Vagina (tissue), 2 donors: ENCODE measurements at places on chromosomes 12 and 14.

DNA sequence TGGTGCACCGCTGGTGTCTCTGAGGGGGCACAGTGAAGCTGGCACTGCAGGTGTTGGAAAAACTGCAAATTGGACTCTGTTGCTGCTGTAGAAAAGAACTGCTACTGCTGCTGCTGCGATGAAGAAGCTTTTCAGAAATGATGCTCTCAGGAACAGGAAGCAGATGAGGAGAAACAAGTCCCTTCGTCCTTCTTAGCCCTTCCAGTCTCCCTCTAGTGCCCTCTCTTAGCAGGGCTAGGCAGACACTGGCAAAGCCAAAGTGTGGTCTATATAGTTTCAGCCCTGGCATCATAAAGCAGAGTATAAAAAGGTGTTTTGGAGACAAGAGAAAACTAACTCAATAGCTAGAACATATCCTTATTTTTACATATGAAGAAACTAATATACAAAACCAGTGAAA, 174.5 kb downstream of the MYRFL start:
- no peak for DNase-seq
- no peak overlapping the region for H3K4me3 ChIP-seq
- no peaks in the 10 kb centered on the region for H3K27me3 ChIP-seq
- H3K4me1 ChIP-seq = peaks cover 18% of the 10 kb centered on the region
- H3K27ac ChIP-seq = no peak overlapping the region

- H3K4me3 ChIP-seq = no peak overlapping the region
- peaks cover 11% of the 10 kb centered on the region for H3K4me1 ChIP-seq
- no peaks in the 10 kb centered on the region for H3K36me3 ChIP-seq
- DNase-seq = no peak
- H3K27me3 ChIP-seq = no peaks in the 10 kb centered on the region
Measured at GRCh38 chr14:68466491-68466977, 326.3 kb downstream of the ZFP36L1 start.

DNA sequence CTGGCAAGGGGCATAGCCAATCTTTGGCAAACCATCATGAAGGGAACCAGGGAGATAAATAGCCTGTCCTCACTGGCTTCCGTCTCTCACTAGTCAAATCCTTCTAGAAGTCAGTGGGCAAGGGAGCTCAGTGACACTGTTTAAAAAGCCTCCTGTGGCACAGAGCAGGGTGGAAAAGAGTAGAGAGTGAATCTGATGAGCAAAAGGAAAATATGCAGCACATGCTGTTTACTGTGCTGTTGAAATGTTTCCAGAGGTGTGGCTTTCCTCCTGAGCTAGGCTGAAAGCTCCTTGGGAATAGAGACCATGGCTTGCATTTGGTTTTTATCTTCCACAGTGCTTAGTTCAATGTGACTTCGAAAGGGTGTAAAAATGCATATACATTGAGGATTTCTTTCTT, 7.7 kb upstream of the DYRK2 start:
- H3K27ac ChIP-seq = no peak overlapping the region
- H3K4me3 ChIP-seq = no peak overlapping the region
- DNase-seq = no peak
- H3K36me3 ChIP-seq = no peaks in the 10 kb centered on the region

DNA sequence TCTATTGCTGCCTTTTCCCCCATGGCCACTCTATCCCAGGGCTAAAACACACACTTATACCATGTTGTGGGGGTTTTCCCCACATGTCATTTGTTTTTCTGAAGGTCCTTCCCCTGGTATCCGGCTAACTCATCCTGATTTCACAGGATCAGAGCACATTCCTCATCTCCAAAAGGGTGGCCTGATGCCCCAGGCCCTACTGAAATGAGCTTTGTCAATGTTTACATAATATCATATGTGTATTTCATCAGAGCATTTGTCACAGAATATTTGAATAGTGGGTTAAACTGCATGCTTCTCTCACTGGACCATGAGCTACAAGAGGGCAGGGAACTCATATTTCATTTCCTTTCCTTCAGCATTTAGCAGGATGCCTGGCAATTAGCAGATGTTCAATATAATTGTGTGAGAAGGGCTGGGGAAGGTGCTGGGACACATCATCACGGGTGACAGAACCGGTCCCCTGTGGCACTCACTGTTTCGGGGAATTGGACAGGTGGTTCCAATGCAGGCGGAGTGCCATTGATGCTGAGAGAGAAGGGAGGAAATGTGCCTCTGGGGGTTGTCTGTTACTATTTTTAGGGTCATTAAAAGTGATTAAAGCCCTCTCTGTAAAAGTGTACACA, 26.8 kb downstream of the EMP1 start:
- no peaks in the 10 kb centered on the region for H3K36me3 ChIP-seq
- peak; percentile 70 for DNase-seq
- no peaks in the 10 kb centered on the region for H3K27me3 ChIP-seq
- no peak overlapping the region for H3K4me3 ChIP-seq
- peaks cover 23% of the 10 kb centered on the region for H3K4me1 ChIP-seq

GRCh38 chr12:8564656-8565055, 24.0 kb upstream of the CLEC4E start:
- DNase-seq = no peak
- no peak overlapping the region for H3K4me3 ChIP-seq

DNA sequence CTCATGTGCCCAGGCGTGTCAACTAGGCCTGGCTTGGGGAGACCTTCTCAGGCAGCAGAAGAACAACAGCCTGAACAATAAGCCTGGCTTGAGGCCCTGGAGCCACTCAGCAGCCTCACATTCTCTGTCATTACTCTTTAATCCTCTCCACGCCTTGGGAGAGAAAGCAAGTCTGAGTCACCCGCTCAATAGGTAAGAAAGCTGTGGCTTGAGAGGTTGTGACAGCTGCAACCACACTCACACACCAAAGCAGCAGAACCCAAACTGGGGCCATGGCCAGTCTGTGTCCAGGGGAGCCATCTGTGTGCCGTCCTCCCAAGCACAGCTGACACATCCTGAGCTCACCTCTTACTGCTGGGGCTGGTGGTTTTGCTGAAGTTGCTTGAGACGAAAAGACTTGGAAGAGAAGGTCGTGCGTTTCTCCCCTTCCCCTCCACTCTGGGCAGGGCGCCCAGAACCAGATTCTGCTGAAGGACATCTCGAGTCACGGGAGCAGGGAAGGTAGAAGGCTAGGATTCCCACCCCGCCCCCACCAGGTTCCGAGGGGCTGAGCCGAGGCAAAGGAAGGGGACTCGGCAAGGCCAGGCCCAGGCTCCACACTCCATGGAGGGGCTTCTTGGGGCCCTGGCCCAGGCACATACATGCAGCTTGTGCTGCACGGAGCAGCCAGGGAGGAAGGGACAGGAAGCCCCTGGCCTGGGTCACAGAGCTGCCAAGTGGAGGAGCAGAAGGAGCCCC, 5.5 kb downstream of the TMEM63C start:
- H3K4me1 ChIP-seq = peaks cover 25% of the 10 kb centered on the region
- H3K36me3 ChIP-seq = no peaks in the 10 kb centered on the region
- H3K27me3 ChIP-seq = no peaks in the 10 kb centered on the region
- no peak for DNase-seq
- no peak overlapping the region for H3K4me3 ChIP-seq

DNA sequence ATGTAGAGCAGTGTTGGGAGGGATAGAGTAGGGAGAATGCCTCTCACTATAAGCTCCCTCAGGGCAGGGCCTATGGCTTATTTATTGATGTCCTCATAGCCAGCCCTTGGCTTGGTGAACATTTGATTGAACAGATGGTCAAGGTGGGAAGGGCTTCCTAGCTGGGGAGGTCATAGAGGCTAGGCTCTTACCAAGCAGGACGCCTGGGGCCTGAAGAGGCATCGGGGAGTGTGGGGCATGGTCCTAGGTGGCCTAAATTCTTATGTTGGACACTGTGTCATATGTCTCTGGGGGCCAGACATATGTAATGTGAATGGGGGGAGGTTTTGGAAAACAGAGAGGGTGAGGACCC, 17.9 kb upstream of the KRT86 start:
- DNase-seq = no peak
- H3K4me3 ChIP-seq = no peak overlapping the region
- peaks cover 10% of the 10 kb centered on the region for H3K4me1 ChIP-seq
- no peaks in the 10 kb centered on the region for H3K27me3 ChIP-seq
- no peak overlapping the region for H3K27ac ChIP-seq

GRCh38 chr12:47066278-47067025, 13.0 kb upstream of the PCED1B start:
- no peak overlapping the region for H3K27ac ChIP-seq
- H3K4me3 ChIP-seq = no peak overlapping the region
- H3K27me3 ChIP-seq = no peaks in the 10 kb centered on the region
- peaks cover 20% of the 10 kb centered on the region for H3K4me1 ChIP-seq
- DNase-seq = no peak

- no peak for DNase-seq
- no peak overlapping the region for H3K27ac ChIP-seq
- no peaks in the 10 kb centered on the region for H3K4me1 ChIP-seq
- H3K27me3 ChIP-seq = no peaks in the 10 kb centered on the region
Measured at GRCh38 chr12:130119241-130119861, 42.9 kb upstream of the FZD10 start.

DNA sequence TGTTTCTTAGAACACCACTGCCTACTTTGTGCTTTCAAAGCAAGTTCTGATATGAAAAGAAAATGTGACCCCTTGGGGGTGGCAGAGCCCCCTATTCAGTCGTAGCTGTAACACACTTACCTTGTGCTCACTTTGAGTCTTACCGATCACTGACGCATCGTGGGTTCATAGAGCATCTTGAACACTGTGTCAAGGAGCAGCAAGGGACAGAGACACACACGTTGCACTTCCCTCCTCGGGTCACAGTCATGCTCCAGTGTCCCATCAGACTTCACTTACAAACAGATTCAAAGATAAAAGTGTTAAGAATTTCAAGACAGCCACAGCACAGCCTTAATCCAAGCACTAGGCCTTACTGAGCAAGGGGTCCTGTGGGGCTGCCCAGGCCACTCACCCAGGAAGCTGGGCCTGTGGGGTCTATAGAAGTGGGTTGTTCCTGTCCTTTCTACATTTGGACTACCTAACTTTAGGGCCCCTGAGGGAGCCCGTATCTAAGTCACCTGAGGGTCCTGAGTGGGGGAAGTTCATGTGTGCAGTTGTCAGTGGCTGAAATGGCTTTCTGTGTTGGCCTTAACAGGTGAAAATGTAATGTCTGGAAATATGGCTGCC, 75.4 kb upstream of the BDKRB2 start:
- peaks cover 8% of the 10 kb centered on the region for H3K4me1 ChIP-seq
- peak; percentile 43 for DNase-seq
- no peaks in the 10 kb centered on the region for H3K27me3 ChIP-seq

- no peak overlapping the region for H3K27ac ChIP-seq
- H3K36me3 ChIP-seq = no peaks in the 10 kb centered on the region
- no peaks in the 10 kb centered on the region for H3K4me1 ChIP-seq
- DNase-seq = no peak
Measured at GRCh38 chr12:66365718-66366490, 63.6 kb downstream of the HELB start.
